Activated T-helper 1 cell treated with anti-CD3 and anti-CD28 coated beads, Interleukin-2, amount 50 U/mL, for 16 hours (primary cell): ENCODE measurements at places on chromosomes 11 and 22.

GRCh38 chr11:63737718-63738117, 30.9 kb downstream of the ZFTA start:
- DNase-seq = no peak

DNA sequence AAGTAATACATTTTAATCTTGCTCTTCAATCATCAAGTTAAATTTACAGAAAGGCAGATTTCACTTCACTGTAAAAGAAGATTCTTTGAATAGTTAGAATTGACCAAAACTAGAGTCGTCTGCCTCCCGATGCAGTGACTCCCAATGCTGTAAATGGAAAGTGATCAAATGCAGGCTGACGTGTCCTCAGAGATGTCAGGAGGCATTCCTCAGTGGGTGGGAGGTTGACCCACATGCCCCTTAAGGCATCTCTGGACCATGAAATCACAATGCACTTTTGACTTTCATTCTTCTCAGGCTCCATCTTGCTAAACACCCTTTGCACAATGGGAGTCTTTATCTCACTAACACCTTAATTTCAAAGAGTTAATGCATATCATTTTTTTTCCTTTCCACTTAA, 19.0 kb upstream of the CECR2 start:
- no peak for DNase-seq

DNA sequence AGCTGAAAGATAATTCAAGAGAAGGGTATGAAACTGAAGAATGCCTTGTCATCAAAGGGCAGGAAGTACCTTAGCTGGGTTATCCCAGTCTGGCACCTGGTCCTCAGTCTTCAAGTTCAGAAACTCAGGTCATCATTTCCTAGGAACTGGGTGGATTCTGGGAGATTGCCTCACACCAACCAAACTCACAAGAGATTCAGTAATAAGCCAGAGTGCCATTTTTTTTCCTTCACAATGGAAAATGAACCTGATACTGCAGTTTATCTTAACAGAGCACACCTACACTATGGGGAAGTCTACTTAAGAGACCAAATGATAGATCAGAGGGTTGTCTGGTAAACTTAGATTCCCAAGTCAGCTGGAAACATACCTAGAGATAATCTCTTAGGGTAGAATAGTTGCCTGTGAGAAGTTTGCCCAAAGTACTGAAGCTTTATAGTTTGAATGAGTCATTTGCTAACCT, 3.8 kb upstream of the BUD13 start:
- DNase-seq = no peak

DNA sequence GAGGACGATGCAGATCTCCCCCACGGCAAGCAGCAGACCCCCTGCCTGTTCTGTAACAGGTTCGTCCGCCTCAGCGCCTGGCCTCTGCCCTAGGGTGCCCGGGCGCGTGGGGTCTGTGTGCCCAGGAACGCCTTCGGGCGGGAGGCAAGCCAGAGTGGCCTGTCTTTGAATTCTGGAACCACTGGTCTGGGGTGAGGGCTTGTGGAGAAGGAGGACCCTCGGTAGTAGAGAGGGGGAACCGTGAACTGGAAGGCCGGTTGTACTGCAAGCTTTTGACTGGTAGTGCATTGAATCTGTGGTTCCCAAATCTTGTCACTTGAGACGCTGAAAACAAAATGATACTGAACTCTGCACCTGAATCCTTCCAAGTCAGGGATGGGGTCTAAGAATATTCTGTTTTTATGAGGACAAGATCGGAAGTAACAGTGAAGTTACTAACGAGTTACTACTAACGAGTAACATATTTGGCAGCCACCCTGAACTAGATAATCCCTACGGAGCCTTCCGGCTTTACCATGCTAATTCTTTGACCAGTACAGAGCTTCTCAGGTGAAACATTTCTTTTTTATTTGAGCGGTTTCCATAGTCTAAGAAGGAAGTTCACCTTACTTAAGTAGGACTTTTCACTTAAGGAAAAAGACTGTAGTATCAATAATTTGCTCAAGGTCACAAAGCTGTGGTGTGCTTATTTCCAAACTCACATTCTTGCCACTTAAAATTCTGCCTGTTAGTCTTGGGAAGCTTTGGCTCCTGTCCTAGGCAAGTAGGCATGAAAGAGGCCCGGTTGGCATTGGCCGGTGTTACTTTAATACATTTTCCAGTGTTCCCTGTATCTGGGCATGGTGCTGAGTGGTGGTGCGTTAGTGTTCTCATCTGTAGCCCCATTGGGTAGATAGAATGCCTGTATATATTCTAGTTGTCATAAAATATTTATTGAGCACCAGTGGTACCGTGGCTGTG, 860 bp downstream of the PRMT3 start:
- DNase-seq = no peak

- DNase-seq = no peak
These were observed 862 bp upstream of the CENATAC start for GRCh38 chr11:118996926-118997626.

GRCh38 chr22:33240888-33241475, 182.8 kb upstream of the SYN3 start:
- no peak for DNase-seq

- DNase-seq = no peak
These were observed 624.7 kb upstream of the B3GAT1 start for GRCh38 chr11:135036488-135037297.

- DNase-seq = peak; percentile 65
These were observed 7.7 kb downstream of the RIN1 start for GRCh38 chr11:66328302-66329144.

DNA sequence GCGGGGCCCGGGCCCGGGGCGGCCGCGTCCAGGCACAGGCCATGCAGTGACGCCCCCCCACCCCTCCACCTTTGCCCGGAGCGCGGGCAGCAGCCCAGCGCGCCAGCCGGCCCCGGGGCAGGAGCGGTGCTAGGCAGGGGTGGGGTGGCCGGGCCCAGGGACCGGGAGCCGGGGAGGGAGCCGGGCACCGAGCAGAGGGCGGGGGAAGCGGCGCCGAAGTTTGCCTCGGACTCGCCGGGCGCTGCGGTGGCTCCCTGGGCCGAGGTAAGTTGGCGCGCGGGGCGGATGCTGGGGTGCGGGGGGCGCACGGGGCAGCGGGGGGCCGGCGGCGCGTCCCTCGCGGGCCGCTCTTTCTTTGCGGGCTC, 332 bp downstream of the TEAD1 start:
- no peak for DNase-seq
